Suprapubic skin (tissue), 4 donors: ENCODE measurements at places on chromosomes 3 and 15. TPM values are rescaled to one million over a fixed set of nuclear protein-coding genes. Genes with fewer than 3 reads are reported as not detected.
A peak's percentile ranks its signal among the peaks of the same experiment; 100 is the strongest.

DNA sequence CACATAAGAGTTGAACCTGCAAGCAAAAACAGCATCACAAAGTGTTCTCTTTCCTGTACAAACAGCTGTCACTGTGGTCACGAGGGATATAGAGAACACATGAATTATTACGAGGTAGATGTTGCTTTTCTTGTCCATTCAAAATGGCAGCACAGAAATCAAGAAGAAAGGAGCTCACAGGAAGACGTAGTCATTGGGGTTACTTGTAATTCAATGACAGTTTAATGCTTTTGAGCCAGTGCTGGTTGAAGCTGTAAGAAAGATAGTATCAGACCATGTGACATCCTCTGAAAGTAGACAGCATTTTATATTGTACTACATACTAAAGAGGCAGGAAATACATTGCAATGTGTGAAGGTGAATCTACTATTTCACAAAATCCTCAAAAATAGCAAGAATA, 140.4 kb downstream of the ABI3BP start:
- H3K4me3 ChIP-seq, result no peak overlapping the region
- no peak overlapping the region for H3K27ac ChIP-seq
- no peaks in the 10 kb centered on the region for H3K36me3 ChIP-seq

DNA sequence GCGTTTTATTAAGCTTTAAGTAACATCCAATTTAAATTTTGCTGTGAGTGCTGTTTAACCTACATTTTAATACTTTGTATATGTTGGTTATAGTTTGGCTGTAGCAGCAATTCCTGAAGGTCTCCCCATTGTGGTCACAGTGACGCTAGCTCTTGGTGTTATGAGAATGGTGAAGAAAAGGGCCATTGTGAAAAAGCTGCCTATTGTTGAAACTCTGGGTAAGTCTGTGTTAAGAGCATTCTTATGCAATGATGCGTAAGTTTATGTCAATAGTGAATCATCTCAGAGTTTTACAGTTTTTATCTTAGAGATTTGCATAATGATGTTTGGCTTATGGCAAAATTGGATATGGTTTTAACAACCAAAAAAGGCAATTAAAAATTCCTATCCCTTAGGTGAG, 62.7 kb downstream of the ASTE1 start:
- no peaks in the 10 kb centered on the region for H3K27me3 ChIP-seq
- H3K36me3 ChIP-seq, result peaks cover 58% of the 10 kb centered on the region
- no peak overlapping the region for H3K27ac ChIP-seq
- H3K4me1 ChIP-seq, result no peaks in the 10 kb centered on the region

DNA sequence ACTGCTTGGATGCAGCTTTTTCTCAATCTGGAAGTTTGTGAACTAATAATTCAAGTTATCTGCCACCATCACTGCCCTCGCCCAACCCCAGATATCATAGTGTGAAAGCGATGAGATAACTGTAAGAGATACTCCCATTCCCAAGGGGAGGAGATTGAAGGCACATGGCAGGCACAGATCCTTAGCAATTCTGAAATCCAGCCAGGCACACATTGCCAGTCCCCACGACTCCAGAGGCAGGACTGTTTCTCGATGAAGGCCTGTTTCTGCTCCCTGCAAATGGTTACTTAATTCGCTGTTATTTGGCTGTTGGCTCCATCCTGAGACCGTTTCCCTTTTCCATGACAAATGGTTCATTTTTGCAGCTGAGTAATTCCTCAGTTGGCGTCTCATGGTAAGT, 63.2 kb upstream of the NEDD4 start:
- H3K27me3 ChIP-seq, result no peaks in the 10 kb centered on the region
- DNase-seq, result no peak
- no peak overlapping the region for H3K27ac ChIP-seq
- no peak overlapping the region for H3K4me3 ChIP-seq
- peaks cover 6% of the 10 kb centered on the region for H3K4me1 ChIP-seq

GRCh38 chr3:41239587-41239986, 40.3 kb downstream of the CTNNB1 start:
- DNase-seq, result no peak
- no peak overlapping the region for H3K4me3 ChIP-seq
- peaks cover 9% of the 10 kb centered on the region for H3K4me1 ChIP-seq
- peaks cover 60% of the 10 kb centered on the region for H3K36me3 ChIP-seq
- H3K27me3 ChIP-seq, result no peaks in the 10 kb centered on the region

DNA sequence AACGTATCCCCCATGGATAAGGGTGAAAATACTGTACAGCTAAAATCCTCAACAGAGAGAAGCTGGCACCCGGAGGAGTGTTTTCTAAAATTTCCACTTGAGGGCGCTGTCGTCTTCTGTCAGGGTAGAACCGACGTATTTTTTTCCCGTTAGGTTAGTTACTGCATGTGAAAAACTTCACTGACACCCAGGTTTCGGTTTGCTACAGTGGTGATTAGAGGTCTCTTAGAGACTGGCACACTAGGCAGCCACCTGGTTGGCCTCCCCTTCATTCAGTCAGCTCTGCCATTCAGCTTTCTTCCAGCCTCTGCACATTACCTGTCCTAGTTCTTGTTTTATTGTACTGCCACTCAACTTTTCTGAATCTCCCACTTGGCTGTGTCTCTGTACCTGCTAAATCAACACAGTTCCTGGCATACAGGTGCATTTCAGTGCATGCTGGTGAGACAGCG, 18.4 kb downstream of the CCK start:
- peaks cover 5% of the 10 kb centered on the region for H3K4me1 ChIP-seq
- no peak for DNase-seq
- H3K4me3 ChIP-seq, result no peak overlapping the region
- peaks cover 3% of the 10 kb centered on the region for H3K27me3 ChIP-seq
- H3K27ac ChIP-seq, result no peak overlapping the region

GRCh38 chr3:146747928-146748327, 142.8 kb upstream of the PLSCR5 start:
- H3K36me3 ChIP-seq, result no peaks in the 10 kb centered on the region
- no peaks in the 10 kb centered on the region for H3K27me3 ChIP-seq
- H3K27ac ChIP-seq, result no peak overlapping the region
- no peak overlapping the region for H3K4me3 ChIP-seq
- no peaks in the 10 kb centered on the region for H3K4me1 ChIP-seq

GRCh38 chr3:112602217-112602838, 38.6 kb downstream of the CCDC80 start:
- H3K4me1 ChIP-seq, result no peaks in the 10 kb centered on the region
- H3K36me3 ChIP-seq, result peaks cover 9% of the 10 kb centered on the region
- H3K27ac ChIP-seq, result no peak overlapping the region
- no peak for DNase-seq
- no peak overlapping the region for H3K4me3 ChIP-seq

DNA sequence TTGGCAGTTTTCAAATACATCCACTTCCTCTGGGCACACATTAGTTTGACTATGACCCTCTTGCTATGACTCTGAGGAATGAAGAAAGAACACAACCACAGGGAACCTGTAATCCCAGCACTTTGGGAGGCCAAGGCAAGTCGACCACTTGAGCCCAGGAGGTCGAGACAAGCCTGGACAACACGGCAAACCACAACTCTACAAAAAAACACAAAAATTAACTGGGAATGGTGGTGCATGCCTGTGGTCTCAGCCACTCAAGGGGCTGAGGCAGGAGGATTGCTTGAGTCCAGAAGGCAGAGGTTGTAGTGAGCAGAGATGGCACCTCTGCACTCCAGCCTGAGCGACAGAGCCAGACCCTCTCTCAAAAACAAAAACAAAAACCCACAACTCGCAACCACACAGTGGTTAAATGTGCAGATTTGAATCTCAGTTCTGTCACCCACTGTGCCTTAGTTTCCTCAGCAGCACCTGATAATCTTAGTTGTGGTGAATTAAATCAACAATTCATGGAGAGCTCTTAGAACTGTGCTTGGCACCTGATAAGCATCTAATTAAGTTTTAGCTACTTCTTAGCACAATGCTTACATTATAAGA, 65.7 kb downstream of the MYLK start:
- no peaks in the 10 kb centered on the region for H3K36me3 ChIP-seq
- H3K27me3 ChIP-seq, result no peaks in the 10 kb centered on the region
- no peak for DNase-seq
- no peak overlapping the region for H3K4me3 ChIP-seq
- peaks cover 23% of the 10 kb centered on the region for H3K4me1 ChIP-seq

DNA sequence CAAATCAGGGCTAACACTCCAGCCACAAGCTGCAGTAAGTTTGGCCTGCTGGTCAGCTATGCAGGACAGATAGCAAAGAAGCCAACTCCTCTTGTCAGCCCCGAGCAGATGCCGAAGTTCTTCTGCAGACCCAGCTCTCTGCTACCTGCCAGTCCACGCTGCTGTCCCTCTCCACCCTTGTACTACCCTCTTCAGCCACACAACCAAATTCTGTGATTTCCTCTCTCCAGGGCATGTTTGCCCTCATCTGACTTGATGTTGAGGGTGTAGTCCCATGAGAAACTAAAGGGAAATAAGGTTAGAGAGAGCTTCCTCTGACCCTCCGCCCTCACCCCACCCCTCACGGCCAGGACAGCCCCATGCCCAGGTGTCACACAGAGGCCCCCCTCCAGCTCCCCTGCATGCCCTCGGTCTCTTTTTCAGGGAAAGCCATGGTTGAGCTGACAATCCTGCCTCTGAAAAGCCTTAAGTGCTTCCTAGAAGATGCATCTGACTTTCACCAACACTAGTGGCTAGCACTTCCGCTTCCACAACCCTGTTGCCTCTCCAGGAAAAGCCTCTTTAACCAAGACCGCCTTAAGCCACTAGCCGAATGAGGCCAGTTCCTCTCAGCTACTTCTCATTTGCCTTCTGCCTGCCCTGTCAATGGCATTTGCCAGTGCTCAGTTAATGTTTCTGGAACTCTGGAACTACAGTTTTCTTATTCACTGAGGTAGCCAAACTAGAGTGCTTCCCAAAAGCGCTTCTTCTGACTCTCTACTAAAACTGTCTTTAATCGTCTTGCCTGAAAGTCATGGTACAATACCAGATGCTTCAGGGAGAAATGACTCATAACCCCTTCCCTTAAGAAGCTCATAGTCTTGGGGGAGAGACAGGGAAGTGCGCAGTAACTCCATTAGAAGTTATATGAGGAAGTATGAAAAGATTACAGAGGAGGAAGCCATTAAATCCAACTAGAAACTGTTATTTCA, 300.4 kb upstream of the STT3B start:
- peaks cover 52% of the 10 kb centered on the region for H3K4me1 ChIP-seq
- H3K4me3 ChIP-seq, result no peak overlapping the region
- H3K27ac ChIP-seq, result peak overlapping the region; percentile 67

The LRRC49 gene
- total RNA-seq, result 3.3 TPM

The SPINK8 gene
- not detected for total RNA-seq

The ZNF662 gene
- total RNA-seq, result 12.8 TPM

The TPRA1 gene
- 82.3 TPM for total RNA-seq

The MEGF11 gene
- 2.8 TPM for total RNA-seq

The GPR149 gene
- total RNA-seq, result not detected

The AHSG gene
- total RNA-seq, result not detected
